Sigmoid colon (tissue), 7 donors: ENCODE measurements at places on chromosomes 6 and 20.

GRCh38 chr6:35388030-35388429 is 45.7 kb downstream of the PPARD start:
- no peak for DNase-seq

GRCh38 chr6:142566628-142567396 is 265.0 kb downstream of the ADGRG6 start:
- no peak for DNase-seq

DNA sequence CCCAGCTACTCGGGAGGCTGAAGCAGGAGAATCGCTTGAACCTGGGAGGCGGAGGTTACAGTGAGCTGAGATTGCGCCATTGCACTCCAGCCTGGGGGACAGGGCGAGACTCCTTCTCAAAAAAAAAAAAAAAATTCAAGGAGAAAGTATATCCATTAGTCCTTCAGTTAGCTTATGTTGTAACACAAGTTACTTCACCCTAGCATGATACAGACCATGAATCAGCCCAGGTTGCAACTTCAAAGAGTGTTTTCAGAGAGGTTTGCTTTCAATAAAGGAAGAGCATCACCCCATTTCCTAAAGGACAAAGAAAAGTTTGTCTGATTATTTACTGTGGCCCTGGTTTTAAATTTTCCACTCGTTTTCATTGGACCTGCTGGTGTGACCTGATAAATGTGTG is 73.0 kb downstream of the SERAC1 start:
- DNase-seq = no peak

DNA sequence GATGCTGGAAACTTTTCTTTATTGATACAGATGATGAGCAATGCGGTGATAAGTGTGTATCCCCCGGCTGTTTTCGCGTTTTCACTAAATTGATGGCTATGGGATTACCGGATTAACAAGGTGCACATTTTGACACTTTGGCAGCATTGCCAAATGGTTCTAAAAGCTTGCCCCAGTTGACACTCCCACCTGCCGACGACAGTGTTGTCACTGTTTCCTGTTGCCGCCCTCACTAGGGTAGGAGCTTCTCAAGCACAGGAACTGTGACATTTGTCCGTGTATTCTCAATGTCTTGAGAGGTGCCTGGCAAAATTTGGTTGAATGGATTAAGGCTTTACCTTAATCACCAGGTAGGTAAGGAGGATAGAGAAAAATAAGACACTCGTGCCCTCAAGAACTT is 9.8 kb upstream of the MAPK13 start:
- peak; percentile 51 for DNase-seq

DNA sequence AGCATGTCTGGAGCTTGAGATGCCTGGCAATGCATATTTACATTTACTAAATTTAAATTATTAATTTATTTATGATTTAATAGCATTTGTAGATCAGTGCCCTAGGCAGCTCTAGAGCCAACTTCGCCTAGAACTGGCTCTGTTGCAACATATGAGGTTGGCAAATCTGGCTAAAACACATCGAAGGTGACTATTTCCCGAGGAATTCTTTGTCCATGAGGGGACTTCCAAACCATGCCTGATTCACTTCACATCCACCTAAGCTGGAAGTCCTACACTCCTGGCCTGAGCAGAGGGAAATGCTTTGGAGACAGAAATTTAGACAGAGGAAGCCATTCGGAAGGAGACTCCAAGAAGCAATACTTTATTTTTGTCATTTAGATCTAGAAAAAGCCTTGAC is 211.0 kb upstream of the ARG1 start:
- no peak for DNase-seq
